ENCODE measurements at places on chromosomes 11 and 22. TPM values are rescaled to one million over a fixed set of nuclear protein-coding genes. Genes with fewer than 3 reads are reported as not detected.

KRTAP5-9 gene
- not detected for total RNA-seq

FGF19 gene
- not detected for total RNA-seq

ADORA2A gene
- total RNA-seq, result 30.1 TPM

ANO3 gene
- not detected for total RNA-seq

PNPLA5 gene
- not detected for total RNA-seq

MAP4K2 gene
- total RNA-seq, result 131 TPM

VSIG10L2 gene
- not detected for total RNA-seq

SLC22A12 gene
- not detected for total RNA-seq

RIMBP3C gene
- 3.9 TPM for total RNA-seq

TRPM5 gene
- total RNA-seq, result 0.73 TPM
